ENCODE measurements at places on chromosomes 7 and 10. TPM values are rescaled to one million over a fixed set of nuclear protein-coding genes. Genes with fewer than 3 reads are reported as not detected.

SP4 gene
- 8.3 TPM for total RNA-seq

LIPJ gene
- total RNA-seq: not detected

TBC1D12 gene
- total RNA-seq: 21.0 TPM

ZWINT gene
- total RNA-seq: 10.2 TPM

PVRIG gene
- total RNA-seq: not detected

VPS50 gene
- total RNA-seq: 26.2 TPM

SPDYE16 gene
- total RNA-seq: not detected
